Activated CD4-positive, alpha-beta T cell treated with anti-CD3 and anti-CD28 coated beads, Interleukin-2, amount 50 U/mL, for 16 hours (primary cell): ENCODE measurements at places on chromosomes 2 and 18.
A peak's percentile ranks its signal among the peaks of the same experiment; 100 is the strongest.

- DNase-seq: no peak
These were observed 119.9 kb upstream of the COPS8 start for GRCh38 chr2:236965841-236966096.

DNA sequence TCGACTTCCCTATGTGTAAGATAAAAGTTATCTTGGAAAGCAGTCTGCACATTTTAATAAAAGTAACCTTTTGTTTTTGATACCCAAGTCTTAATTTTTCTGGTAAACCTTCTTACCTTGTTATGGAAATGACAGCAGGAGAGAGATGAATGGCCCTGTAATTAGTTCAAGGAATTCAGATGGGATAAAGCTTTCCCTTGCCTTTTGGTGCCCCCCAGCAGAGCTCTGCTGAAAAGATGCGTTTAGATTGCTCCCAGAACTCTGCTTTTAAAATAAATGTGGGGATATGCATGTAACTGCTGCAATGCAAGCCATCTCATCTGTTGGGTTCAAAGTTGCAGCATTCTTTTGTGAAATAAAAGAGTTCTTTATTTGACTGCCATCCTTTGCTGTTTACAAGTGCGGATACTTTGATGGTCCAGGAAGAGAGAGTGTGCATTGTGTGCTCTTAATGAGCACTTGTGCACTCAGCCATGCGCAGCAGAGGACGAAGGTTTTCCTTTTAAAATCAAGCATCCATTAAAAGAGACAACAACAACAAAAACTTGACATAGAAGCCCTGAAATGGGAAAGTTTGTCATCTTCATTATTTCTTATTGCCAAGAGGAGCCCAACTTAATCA lies 176.7 kb upstream of the ST6GAL2 start:
- no peak for DNase-seq

GRCh38 chr2:51165534-51166260 lies 133.8 kb upstream of the NRXN1 start:
- DNase-seq: no peak

DNA sequence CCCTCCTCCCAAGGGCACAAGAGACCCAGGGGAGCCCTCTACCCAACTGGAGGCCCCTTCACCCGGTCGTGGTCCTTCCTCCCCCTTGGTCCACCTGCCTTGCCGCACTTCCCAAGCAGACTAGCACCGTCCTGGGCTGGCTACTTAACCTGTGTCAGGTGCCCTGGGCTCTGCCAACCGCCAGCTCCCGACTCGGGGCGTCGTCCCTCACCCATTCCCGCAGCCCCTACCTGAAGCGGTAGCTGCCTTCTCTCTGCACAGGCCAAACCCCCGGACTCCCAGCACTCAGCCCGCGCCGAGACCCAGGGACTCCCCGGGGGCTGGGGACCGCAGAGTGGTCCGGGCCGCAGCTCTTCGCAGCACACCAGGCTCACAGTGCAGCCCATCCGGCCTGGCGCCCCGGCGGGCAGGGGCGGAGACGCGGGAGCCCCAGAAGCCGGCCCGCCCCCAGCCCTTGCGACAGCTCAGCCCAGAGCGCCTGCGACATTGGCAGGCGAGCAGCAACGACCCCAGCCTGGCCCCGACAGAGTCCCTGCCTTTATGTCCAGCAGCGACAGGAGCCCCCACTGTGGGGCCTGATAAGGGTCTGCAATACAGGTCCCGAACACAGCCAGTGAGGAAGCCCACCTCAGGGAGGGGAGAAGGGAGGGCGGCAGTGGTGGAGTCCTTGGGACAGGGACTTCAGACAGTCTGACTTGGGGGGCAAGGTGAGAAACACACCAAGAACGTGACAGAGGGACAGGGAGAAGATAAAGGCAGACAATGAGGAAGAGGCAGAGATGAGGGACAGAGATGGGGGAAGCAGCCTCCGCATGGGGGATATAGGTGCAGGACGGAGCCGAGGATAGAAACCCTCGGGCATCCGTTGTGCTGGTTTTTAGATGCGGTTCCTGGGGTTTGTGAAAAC lies 31.0 kb upstream of the TNS1 start:
- DNase-seq: no peak

- DNase-seq: no peak
These were observed 105.5 kb upstream of the GLI2 start for GRCh38 chr2:120630031-120630701.

DNA sequence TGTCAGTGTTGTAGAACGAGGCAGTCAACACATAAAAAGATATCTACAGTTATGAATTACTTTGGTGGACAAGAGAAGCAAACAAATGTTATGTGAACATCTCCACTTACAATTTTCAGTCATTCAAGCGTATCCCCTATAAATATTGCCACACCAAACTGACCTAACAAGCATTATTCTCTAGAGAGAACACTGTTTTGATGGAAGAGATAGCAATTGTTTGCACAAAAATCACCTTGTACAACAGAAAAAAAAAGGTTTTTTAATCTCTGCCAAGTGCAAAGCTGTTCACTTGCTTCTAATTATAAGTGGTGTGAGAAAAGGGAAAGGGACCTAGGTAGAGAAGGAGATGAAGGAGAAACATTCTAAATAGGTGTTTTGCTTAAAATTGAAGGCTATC lies 33.8 kb downstream of the PID1 start:
- DNase-seq: no peak

DNA sequence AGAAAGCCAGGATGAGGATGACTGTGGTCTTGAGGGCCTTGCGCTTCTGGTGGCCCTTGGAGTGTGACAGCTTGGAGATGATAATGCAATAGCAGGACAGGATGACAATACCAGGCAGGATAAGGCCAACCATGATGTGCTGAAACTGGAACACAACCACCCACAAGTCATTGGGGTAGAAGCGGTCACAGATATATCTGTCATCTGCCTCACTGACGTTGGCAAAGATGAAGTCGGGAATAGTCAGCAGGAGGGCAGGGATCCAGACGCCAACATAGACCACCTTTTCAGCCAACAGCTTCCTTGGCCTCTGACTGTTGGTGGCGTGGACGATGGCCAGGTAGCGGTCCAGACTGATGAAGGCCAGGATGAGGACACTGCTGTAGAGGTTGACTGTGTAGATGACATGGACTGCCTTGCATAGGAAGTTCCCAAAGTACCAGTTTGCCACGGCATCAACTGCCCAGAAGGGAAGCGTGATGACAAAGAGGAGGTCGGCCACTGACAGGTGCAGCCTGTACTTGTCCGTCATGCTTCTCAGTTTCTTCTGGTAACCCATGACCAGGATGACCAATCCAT lies 2.7 kb downstream of the CXCR4 start:
- DNase-seq: no peak

- no peak for DNase-seq
These were observed 30.4 kb downstream of the RNF138 start for GRCh38 chr18:32122039-32122438.

DNA sequence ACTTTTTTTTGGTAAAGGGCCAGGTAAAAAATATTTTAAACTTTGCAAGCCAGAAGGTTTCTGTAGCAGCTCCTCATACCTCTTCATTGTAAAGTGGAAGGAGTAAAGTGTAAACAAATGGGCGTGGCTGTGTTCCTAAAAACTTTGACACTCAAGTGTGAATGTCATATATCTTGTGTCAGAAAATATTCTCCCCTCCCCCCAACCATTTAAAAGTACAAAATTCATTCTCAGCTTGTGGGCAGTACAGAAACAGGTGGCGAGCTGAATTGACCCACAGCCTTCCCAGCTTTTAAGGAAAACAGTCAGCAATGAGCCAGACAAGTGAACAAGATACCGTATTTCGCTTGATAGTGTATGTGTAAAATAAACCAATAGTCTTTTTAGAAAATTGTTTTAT lies 4.0 kb downstream of the YPEL5 start:
- no peak for DNase-seq

- no peak for DNase-seq
These were observed 16.2 kb downstream of the EPB41L3 start for GRCh38 chr18:5527603-5528002.

DNA sequence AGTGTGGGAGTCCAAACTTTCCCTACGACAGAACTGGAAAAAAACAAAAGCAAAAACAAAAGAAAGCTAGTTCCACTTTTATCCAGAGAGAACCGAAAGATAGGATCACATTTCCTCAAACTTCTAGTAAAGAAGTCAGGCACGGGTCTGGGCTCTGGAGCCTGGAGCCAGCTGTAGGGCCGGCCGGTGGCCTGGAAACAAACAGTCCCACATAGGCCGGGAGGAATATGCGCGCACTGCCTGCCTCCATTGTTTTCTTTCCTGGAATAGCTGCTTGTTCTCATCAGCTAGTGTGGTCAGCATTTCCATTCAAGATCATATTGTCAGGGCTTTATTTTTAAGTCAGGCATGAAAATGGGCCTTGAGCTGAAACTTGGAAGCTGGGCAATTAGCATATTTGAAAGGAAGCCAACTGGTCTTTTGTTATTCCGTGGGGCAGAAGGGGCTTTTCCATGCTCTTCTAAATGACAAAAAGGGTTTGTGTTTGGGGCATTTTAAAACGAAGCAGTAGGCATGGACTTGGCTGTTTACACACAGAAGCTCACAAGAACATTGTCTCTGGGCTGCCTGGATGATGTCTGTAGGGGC lies 58.7 kb upstream of the RFX8 start:
- no peak for DNase-seq

- DNase-seq: no peak
These were observed 132.1 kb upstream of the SERPINE2 start for GRCh38 chr2:224171226-224171625.

- no peak for DNase-seq
These were observed 89.8 kb upstream of the GRB14 start for GRCh38 chr2:164710837-164711765.

- no peak for DNase-seq
These were observed 19.4 kb downstream of the FZD5 start for GRCh38 chr2:207750345-207750744.

GRCh38 chr18:40060562-40060961 lies 1894.5 kb upstream of the PIK3C3 start:
- DNase-seq: no peak

GRCh38 chr2:16334886-16335603 lies 330.6 kb downstream of the CYRIA start:
- no peak for DNase-seq

GRCh38 chr18:31546476-31546875 lies 45.2 kb upstream of the TTR start:
- DNase-seq: no peak

GRCh38 chr18:55857956-55858355 lies 270.0 kb upstream of the TCF4 start:
- no peak for DNase-seq

DNA sequence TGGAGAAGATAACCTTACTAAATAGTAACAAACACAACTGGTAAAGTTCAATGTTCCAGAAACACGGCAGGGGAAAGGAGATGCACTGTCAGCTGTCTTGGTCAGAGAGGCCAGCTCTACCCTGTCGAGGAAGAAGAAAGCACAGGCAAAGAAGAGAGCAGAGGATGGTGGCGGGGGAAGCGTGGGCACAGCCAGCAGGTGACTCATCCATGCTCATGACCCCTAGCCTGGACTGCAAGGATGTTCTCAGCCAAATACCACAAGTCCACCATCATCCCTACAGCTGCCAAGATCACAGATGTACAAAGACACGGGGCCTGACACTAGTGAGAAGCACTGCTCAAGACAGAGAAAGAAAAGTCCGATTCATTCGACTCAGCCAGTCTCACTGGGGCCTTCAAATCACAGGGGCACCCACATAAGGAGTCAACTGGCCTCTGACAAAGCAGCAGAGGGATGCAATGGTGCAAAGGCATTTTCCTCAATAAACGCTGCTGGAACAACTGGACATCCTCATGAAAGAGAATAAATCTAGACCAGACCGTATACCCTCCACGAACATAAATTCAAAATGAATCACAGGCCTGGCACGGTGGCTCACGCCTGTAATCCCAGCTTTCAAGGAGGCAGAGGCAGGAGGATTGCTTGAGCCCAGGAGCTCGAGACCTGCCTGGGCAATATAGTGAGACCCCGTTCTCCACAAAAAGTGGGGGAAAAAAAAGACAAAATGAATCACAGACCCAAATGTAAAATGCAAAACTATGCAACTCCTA lies 5.6 kb downstream of the DTYMK start:
- no peak for DNase-seq

DNA sequence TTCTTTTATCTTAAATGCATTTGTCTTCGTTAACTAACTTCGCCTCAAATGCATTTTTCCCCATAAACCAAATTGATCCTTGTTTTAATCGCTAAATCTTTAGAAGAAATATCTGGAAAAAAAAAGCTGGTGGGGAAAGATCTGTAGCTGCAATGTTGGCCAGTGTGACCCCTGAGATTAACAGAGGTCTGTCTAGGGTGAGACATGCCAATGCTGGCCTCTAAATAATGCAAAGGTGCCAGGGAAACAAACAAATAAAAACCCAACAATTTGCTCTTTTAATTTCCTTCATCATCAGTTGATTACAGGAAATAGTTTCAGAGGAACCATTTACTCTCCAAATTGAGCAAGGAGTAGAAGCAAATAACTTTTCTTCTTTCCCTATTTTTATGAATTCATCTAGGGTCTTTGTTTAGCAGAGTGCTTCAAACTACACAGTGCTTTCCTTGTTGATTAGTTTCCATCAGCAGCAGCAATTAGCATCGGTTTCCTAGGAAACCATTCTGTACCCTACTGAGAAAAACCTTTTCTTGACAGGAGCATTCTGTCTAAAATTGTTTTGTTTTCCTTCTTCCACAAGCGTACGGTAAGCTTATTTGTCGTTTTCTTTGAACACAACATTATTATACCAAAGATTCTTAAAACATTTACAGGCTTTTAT lies 100.5 kb upstream of the UNC80 start:
- no peak for DNase-seq

GRCh38 chr2:12557688-12558087 lies 159.0 kb upstream of the TRIB2 start:
- DNase-seq: no peak

DNA sequence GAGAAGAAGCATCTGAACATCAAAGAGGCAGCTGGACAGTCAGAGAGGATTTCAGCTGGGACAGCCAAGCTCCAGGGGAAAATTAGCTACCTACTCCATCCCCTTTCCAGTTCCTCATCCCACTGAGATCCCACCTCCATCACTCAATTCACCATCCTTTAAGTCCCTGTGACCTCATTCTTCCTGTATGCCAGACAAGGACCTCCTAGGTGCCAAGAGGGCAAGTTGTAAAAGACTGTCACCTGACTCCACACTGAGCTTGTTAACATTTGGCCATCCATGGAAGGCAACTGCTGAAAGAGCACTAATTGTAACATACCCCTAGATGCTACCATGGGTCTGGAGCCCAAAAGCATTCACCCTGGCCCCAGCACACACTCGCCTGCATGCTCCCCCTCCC lies 97.8 kb downstream of the KYNU start:
- no peak for DNase-seq

- peak; percentile 32 for DNase-seq
These were observed 3.2 kb downstream of the UBE2E3 start for GRCh38 chr2:180983468-180984242.

- no peak for DNase-seq
These were observed 73.8 kb downstream of the ANKRD44 start for GRCh38 chr2:197236816-197237215.
